GM13976 (cell line): ENCODE measurements at places on chromosomes 5 and 9.

DNA sequence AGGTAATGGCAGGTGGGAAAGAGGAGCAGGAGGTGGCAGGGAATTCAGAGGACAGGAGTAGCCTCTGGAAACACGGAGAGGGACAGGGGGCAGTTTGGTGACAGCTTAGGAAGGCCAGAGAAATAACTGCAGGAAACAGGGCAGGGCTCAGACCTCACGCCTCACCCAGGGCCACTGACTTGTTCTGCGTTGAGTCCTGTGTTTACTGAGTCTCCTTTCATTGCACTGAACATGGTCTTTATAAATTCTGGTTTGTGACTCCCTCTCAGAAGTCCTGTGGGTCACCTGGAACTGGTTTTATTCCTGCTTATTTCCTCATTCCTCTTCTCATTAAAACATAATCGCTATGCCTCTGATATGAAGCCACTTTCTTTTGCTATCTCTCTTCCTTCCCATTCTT is 55.2 kb upstream of the ZNF622 start:
- no peak for DNase-seq

DNA sequence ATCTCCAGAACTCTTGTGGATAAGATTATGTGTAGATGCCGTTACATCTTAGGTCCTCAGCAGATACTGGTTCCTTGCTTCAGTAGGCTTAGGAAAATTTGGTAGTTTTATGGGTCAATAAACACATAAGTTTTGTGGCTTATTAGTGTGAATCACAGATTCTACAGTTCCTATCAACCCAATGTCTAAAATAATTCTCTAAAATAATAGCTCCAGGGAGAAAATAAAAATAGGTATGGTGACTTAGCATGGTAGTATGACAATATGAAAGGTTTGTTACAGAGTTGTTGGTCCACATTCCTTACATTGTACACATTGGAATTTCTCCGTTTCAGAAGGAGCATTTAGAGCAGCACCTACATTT is 91.7 kb downstream of the AOPEP start:
- DNase-seq = no peak

DNA sequence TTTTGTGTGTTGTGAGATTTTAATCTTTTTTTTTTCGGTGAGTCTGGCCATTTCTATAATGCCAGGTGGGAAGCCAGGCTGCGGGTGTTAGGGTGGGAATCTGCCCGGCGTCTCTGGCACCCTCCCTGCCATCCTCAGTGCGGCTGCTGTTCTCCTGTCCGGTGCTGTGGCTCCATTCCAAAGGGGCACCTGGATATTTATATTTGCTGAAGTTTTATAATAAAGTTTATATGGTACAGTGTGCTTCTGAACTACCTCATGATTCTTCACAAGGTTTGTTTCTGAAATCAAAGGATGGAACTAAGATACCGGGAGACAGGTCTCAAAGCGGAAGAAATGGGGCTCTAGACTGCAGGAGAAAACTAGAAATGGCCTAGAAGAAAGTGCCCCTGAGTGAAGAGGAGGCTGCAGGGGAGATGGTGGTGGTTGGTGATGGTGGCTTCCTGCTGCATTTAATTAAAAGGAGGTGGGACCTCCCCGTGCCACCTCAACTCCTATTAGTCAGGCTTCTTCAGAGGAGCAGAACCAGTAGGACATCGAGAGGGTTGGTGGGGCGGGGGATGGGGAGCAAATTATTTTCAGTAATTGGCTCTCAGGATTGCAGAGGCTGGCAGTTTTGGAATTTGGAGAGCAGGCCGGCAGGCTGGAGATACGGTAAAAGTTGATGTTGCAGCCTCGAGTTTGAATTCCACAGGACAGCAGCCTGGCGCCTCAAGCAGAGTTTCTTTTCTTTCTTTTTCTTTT is 102.2 kb upstream of the ICE1 start:
- no peak for DNase-seq

- DNase-seq = no peak
Measured at GRCh38 chr5:80894083-80894482, 66.1 kb upstream of the RASGRF2 start.

DNA sequence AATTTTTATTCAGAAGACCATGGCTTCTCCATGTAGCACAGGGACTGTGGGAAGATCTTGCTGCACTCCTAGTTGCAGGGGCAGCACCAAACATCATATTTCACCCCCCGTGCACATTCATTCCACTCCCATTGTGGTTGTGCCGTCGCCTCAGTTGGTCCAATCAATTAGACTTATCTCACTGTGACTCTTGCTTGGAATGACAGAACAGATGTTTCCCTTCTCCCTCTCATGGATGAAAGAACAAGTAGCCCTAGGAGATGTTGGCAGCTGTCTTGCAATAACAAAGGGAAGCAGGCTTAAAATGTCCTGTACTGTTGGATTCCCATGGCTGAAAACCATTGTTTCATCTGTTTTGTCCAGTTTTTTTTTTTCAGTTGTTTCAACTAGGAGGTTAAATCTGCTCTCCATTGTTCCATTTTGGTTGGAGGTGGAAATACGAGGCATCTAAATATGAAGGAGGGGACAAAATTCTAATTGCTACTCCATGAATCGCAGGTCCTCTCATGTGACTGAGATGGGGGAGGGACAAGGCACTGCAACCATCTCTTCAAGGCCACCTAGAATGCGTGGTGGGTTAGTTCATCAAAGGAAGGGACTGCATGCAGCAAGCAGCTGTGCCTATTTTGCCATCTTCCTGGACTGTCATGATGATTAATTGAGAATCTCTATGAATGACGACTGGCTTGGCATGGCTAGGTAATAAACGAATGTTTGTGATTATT is 214.4 kb downstream of the NSG2 start:
- DNase-seq = no peak

- DNase-seq = no peak
Measured at GRCh38 chr5:81251922-81252321, 18.8 kb downstream of the CKMT2 start.

DNA sequence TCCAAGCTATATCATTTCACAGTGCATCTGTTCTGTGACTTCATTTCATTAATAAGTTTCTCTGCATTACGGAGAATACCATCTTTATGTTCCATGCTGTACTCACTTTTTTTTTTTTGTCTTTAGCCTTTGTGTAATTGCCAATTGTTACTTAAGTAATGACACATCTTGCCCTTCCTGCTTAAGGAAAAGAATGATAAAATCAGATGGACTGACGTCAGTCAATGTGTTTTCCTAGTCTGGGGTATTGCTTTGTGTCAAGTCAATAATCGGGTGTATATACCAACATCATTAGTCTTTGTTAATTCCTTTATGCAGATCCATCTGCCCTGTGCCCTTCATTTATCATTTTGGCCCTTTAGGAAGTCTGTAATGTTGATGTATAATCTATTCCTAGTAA is 133.5 kb downstream of the CD180 start:
- no peak for DNase-seq

GRCh38 chr9:104386425-104387069 is 117.5 kb upstream of the OR13F1 start:
- peak; percentile 32 for DNase-seq

DNA sequence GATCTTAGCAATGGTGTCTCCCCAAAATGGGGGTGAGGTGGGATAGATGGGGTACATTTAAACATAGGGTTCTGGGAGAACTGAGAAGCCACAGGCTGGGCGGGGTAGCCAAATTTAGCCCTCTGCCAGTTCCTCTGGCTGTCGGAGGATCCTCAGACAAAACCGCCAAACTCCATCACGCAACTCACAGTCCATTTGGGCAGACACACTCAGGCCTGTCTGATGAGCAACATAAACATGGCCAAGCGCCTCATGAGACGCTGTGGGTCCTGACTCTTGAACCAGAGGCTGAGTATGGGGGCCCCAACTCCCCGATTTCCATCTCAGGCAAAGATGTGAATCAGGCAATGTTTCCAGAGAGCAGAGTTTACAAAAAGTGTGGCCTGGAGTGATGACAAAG is 162.3 kb downstream of the FGF18 start:
- no peak for DNase-seq

DNA sequence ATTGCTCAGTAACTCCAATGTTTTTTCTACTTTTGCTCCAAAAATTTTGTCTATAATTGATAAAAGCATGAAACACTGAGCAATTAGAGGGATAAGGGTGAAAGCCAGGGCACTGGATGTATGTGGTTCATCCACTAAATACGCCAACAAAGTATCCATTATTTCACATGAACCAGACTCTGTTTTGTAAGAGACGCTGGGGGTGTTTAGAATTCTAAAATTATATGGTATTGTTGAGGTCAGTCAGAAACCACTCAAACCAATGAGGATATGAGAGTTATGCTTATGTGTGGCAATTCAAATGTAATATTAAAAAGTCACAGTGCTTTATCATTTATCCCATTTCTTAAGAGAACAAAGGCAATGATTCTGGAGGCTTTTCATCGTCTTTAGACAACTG is 220.2 kb downstream of the EFNA5 start:
- DNase-seq = no peak

DNA sequence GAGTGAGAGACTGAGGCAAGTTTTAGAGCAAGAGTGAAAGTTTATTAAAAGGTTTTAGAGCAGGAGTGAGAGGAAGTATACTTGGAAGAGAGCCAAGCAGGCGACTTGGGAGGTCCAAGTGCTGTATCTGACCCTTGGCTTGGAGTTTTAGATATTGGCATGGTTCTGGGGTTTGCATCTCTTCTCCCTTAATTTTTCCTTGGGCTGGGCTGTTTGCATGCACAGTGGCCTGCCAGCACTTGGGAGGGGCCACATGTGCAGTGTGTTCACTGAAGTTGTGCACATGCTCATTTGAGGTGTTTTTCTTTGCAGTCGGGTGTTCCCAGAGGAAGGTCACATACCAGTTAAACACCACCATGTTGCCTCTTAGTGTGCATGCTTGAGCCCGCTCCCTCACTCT is 464.1 kb downstream of the DMRT2 start:
- DNase-seq = no peak

DNA sequence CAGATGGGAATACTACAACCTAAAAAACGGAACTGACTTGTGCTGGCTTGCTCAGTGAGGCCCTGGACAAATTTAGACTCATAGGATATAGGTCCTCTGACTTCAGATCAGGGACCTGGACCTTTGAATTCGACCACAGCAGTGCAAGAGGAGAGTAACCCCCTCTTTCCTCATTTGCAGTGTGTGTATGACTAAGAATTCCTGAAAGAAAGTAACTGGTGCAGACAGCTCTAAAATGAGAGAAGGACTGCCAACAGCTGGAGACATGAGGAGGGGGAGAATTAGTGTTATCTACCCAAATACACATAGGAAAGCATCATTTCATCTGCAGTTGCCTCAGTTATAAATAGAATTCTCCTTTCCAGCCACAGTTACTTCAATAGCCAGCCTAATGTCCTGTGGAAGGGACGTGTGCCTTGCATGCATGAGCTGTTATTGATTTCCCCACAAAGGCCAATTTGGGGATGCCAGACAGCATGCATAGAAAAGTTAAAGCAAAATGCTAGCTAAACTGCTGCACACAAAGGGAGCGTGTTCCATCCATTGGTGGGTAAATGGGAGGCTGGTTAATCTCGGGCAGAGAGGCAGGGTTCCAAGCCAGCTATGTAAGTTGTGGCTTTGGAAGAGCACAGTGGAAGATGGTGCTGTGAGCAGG is 442.7 kb downstream of the CDK5RAP2 start:
- no peak for DNase-seq

DNA sequence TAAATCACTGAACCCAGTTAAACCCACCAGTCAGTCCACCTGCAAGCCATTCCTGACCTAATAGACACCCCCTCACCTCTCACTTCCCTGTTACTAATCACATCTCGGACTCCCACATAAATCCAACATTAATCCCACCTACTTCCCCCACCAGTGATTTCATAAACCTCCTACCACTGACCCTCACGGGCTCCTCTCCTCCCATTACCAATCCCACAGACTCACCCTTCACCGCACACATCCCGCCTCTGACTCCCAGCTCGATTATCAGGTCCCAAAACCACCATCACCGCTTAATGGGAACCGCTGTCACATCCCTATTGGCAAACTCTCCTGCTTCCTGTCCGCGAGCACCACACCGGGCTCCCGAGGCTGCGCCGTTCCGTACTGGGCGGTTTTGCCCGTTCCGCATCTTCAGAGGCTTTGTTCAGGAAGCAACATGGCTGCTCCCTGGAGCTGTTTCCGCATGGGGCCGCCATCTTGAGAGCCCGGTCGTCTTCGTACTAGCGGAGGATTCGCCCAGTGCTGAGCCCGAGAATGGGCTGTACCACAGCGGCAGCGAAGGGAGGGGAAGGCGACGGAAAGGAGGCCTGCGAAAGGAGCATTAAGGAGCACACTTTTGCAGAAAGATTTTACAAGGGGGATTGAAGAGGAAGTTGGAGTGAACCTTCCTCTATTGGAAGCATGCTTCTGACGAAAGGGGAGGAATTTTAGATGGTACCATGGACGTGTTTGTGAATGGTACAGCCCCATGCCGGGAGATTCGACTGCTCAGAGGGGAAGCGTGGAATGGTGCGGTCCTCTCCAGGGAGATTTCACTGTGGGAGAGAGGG is at the start of gene ZNF300:
ZNF300 (minus strand) TSS at position 502 of the 833 bp plus-strand sequence. CDS start 1,825 bp downstream, outside the sequence.
- no peak for DNase-seq

DNA sequence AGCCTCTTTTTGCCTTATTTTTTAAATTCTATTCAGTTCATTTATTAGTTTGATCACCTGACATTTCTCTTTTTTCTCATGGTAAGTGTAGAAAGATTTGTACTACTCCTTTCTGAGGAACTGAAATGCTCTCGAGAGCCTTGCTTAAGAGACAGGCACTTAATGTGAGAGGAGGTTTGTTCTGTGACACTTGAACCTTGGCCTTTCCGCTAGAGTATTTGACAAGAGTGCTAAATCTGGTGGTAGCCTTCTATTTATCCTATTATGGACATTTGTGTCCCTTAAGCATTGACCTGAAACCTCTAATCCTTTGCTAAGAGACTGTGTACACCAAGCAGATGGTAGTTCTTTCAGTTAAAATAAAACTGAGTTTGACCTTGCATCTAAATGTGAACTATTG is 805.0 kb upstream of the PTPRD start:
- DNase-seq = no peak

DNA sequence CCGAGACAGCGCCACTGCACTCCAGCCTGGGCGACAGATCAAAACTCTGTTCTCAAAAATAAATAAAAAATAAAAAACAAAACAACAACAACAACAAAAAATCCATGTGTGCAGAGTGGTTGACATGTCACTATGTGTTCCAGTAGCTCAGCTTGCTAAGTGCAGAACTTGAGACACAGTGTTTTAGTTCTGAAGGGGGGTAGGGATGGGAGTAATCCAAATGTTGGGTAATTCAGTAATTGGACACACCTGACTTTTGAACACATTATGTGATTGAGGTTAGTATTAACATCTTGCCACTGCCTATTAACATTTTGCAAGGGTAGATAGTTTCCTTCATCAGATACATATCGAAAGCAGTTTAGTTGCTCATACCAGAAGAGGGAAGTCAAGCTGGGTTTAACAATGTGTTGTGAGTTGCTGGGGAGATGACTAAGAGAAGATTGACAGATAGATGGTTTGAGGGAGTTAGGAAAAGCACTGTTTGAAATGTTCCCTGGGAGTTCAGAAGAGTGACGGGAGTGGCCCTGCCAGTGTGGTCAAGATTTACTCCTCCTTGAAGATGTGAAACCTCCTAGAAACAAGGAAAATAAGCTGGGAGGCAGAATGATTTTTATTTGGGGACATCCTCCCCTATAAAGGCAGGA is 928 bp downstream of the HACD4 start:
- peak; percentile 72 for DNase-seq

- DNase-seq = no peak
Measured at GRCh38 chr9:106878934-106879333, 16.0 kb downstream of the ZNF462 start.

- no peak for DNase-seq
Measured at GRCh38 chr5:84017523-84018172, 297.0 kb upstream of the HAPLN1 start.
